ENCODE measurements at places on chromosomes 2 and 18.

DNA sequence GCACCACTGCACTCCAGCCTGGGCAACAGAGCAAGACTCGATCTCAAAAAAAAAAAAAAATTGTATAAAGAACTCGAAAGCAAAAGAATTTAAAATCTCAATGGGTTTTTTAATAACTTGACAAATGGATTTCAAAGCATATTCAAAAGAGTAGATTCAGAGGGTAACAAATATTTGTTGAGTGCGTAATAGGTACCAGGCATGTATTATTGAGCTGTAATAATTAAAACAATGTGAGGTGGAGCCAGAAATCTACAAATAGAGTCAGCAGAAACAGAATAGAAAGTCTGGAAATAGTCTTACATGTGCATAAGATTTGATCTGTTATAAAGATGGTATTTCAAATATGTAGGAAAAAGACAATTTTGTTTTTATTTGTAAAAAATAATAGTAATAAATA is 19.1 kb upstream of the RAB11FIP5 start:
- no peaks in the 10 kb centered on the region for H3K4me1 ChIP-seq
- peaks cover 4% of the 10 kb centered on the region for H3K27me3 ChIP-seq
- no peak overlapping the region for H3K27ac ChIP-seq
- no peak overlapping the region for H3K4me3 ChIP-seq
- DNase-seq = no peak
- H3K36me3 ChIP-seq = no peaks in the 10 kb centered on the region

- no peak overlapping the region for H3K4me3 ChIP-seq
- no peak for DNase-seq
- no peaks in the 10 kb centered on the region for H3K27me3 ChIP-seq
- H3K36me3 ChIP-seq = no peaks in the 10 kb centered on the region
Measured at GRCh38 chr2:64024259-64024949, 5.2 kb upstream of the VPS54 start.

GRCh38 chr2:39620067-39620466 is 45.6 kb upstream of the TMEM178A start:
- H3K27me3 ChIP-seq = no peaks in the 10 kb centered on the region
- peaks cover 13% of the 10 kb centered on the region for H3K4me1 ChIP-seq
- peak; percentile 69 for DNase-seq
- H3K27ac ChIP-seq = no peak overlapping the region

GRCh38 chr2:119728421-119728820 is 31.3 kb upstream of the PTPN4 start:
- H3K4me3 ChIP-seq = no peak overlapping the region
- no peaks in the 10 kb centered on the region for H3K36me3 ChIP-seq
- H3K4me1 ChIP-seq = no peaks in the 10 kb centered on the region
- H3K27me3 ChIP-seq = peaks cover 14% of the 10 kb centered on the region
- DNase-seq = no peak
- H3K27ac ChIP-seq = no peak overlapping the region

DNA sequence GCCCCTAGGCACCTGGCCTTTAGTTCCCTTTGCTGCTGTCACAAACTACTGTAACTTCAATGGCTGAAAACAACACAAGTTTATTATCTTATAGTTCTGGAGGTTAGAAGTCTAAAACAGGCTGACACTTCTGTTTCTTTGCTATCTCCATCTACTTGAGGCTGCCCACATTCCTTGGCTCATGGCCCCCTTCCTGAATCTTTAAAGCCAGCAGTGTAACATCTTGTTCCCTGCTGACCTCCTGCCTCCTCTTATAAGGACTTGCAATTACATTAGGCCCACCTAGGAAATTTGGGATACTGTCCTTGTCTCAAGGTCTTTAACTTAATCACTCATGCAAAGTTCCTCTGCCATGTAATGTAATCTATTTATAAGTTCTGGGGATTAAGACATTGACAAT is 6.5 kb downstream of the SMYD1 start:
- H3K36me3 ChIP-seq = no peaks in the 10 kb centered on the region
- peaks cover 2% of the 10 kb centered on the region for H3K27me3 ChIP-seq
- DNase-seq = no peak
- H3K27ac ChIP-seq = no peak overlapping the region

GRCh38 chr18:63905361-63905760 is 2.4 kb upstream of the SERPINB10 start:
- H3K27ac ChIP-seq = no peak overlapping the region
- no peaks in the 10 kb centered on the region for H3K36me3 ChIP-seq
- DNase-seq = no peak
- no peak overlapping the region for H3K4me3 ChIP-seq
- H3K4me1 ChIP-seq = no peaks in the 10 kb centered on the region

DNA sequence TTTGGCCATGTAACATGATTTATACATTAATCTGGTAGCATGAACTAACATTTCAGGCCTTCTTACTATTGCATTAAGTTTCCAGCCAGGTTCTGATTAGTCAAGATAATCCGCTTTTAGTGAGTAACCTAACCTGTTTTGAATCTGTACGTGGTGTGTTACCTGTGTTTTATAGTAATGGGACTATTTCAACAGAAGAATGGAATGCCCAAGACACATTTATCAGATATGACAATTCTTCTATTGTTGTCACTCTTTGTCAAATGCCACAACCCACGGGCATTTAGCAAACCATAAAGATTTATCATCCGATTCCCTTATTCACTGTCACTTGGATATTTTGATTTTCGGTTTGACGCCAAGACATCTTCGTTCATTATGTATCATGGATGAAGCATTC is 117.9 kb downstream of the ETAA1 start:
- no peak for DNase-seq
- H3K27ac ChIP-seq = peak overlapping the region; percentile 49
- H3K4me3 ChIP-seq = no peak overlapping the region
- no peaks in the 10 kb centered on the region for H3K36me3 ChIP-seq

- no peak for DNase-seq
- H3K36me3 ChIP-seq = no peaks in the 10 kb centered on the region
- peaks cover 15% of the 10 kb centered on the region for H3K27me3 ChIP-seq
- no peak overlapping the region for H3K27ac ChIP-seq
- H3K4me3 ChIP-seq = no peak overlapping the region
- no peaks in the 10 kb centered on the region for H3K4me1 ChIP-seq
Measured at GRCh38 chr2:208413931-208414330, 7.3 kb downstream of the PTH2R start.

DNA sequence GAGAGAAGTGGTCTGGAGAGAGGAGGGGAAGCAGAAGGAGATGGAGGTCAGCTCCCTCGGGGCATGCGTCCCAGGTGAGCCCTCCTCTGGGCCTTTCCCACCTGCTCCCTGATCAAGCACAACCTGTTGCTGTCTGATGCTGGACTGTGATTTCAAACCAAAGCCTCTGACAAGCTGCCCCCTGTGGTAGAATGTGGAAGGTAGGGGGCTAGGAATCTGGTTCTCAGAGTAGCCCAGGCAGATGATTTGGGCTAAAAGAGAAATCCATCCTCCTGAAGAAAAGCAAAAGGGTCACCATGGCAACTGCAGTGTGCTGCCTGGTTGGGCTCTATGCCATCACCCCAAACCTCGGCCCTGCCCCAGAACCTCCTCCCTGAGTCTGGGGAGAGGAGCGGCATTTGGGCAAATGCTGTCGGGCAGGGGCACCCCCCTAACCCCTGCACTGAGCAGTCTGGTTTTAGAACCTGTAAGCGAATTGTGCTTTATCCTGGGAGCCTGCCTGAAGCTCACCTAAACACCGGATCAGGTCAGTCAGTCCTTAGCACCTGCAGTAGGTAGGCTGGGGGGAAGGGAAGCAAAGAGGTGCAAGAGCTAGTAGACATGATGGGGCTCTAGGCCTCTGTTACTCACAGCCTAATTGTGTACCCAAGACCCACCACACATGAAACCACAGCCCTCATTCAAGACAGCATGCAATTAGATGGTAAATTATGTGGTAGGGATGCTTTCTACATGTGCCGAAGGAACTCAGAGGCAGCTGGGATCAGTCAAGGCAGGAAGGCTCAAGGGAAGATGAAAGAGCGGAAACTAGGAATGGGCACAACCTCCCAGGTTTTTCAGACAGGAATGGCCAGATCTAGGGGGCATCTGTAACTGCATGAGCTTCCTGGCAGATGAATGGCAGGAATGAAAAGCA is 83.5 kb downstream of the DNMT3A start:
- H3K4me1 ChIP-seq = no peaks in the 10 kb centered on the region
- no peaks in the 10 kb centered on the region for H3K27me3 ChIP-seq
- H3K4me3 ChIP-seq = no peak overlapping the region
- H3K36me3 ChIP-seq = no peaks in the 10 kb centered on the region
- no peak overlapping the region for H3K27ac ChIP-seq
- no peak for DNase-seq

DNA sequence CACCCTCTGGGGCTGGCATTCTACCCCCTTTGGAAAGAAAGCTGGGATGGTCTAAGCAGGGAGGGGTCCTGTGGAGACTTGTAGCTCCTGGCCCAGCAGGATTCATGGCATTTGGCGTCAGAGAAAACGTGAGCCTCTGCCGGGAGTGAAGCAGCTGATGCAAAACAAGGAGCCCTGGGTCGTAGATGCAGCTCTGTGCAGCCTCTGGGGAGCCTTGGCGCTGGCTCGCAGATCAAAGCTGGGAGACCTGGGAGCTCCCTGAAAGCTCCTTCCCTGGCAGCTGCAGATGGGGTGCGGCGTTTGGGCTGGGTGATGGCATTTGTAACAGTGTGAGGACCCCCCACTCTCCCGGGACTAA is 148.3 kb downstream of the KLHL29 start:
- H3K27me3 ChIP-seq = no peaks in the 10 kb centered on the region
- H3K4me1 ChIP-seq = no peaks in the 10 kb centered on the region
- no peaks in the 10 kb centered on the region for H3K36me3 ChIP-seq
- DNase-seq = no peak

GRCh38 chr18:58659691-58660090 is 11.6 kb upstream of the MALT1 start:
- no peak overlapping the region for H3K27ac ChIP-seq
- H3K36me3 ChIP-seq = no peaks in the 10 kb centered on the region
- H3K4me1 ChIP-seq = no peaks in the 10 kb centered on the region
- H3K27me3 ChIP-seq = no peaks in the 10 kb centered on the region
- no peak overlapping the region for H3K4me3 ChIP-seq

- H3K4me3 ChIP-seq = no peak overlapping the region
- DNase-seq = no peak
- no peak overlapping the region for H3K27ac ChIP-seq
- H3K36me3 ChIP-seq = no peaks in the 10 kb centered on the region
- H3K27me3 ChIP-seq = no peaks in the 10 kb centered on the region
Measured at GRCh38 chr18:10768221-10768620, 242.4 kb downstream of the NAPG start.

- H3K36me3 ChIP-seq = no peaks in the 10 kb centered on the region
Measured at GRCh38 chr2:150138587-150138986, 348.9 kb downstream of the RND3 start.
